ENCODE measurements at places on chromosomes 12 and 14.

- DNase-seq = no peak
Observed at GRCh38 chr12:101599771-101600484, 5.2 kb downstream of the MYBPC1 start.

GRCh38 chr14:82432301-82433105 is 898.9 kb upstream of the SEL1L start:
- no peak for DNase-seq

- peak; percentile 47 for DNase-seq
Observed at GRCh38 chr14:33842299-33842698, 108.6 kb downstream of the EGLN3 start.

- DNase-seq = peak; percentile 80
Observed at GRCh38 chr12:47079468-47079980, at the start of the genes AMIGO2 and PCED1B. AMIGO2 (minus strand) TSS chr12:47079959; CDS start chr12:47079002, 957 bp downstream. PCED1B (plus strand) TSS chr12:47079621; CDS start chr12:47235064, 155,443 bp downstream.

DNA sequence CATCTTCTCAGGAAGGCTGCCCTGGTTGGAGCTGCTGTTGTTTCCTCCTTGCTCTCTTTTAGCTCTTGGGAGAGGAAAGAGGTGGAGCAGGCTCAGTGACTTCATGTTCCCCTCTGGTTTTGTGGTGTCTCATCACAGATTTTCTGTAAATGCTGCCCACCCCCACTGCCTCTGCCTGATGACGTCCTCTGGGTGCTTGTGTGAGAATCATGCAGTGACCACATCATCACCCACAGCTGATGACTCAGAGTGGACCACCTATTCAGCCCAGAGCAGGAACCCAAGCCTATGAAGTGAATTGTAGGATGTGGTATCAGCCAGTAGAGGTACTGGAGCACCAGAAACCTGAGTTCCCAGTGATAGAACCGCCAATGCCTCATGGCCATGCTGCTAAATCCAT is at the start of gene GZMB:
GZMB (minus strand) TSS at position 33 of the 400 bp plus-strand sequence; CDS start at position 3, 30 bp downstream.
- DNase-seq = no peak

GRCh38 chr12:21130998-21131397 is at the start of gene SLCO1B1:
SLCO1B1 (plus strand) TSS chr12:21131194; CDS start chr12:21141575, 10,381 bp downstream.
- no peak for DNase-seq

- peak; percentile 52 for DNase-seq
Observed at GRCh38 chr12:7060353-7060954, at the start of gene C1S. C1S (plus strand) TSS chr12:7060718; CDS start chr12:7061913, 1,195 bp downstream.

DNA sequence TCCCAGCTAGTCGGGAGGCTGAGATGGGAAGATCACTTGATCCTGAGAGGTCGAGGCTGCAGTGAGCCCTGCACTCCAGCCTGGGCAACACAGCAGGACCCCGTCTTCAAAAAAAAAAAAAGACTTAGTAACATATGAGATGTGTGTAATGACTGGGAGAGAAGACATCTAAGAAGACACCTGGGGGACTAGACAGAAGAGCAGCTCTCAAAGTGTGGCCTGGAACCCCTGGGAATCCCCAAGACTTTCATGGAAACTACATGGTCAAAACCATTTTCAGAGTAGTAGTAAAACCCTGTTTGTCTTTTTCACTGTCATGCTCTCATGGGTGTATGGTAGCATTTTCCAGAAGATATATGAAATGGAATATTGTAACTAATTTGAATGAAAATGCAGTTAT is 45.3 kb downstream of the R3HDM2 start:
- DNase-seq = no peak

DNA sequence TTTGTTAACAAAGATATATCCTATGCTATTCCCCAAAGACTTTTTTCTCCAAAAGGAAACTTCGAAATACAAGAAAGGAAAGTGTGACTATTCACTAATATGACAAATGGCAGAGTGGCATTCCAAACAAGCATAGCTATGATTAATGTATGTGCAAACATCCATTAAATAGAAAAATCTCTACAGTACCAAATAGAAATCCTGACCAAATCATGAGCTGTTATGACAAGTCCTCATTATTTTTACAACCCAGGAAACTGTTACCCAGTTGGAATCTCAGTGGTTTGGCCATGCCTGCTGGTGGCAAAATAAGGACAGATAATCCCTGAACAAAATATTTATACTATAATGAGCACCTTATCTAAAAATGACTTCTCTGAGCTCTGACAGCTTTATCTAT is 202.1 kb downstream of the SEC23A start:
- DNase-seq = peak; percentile 81

DNA sequence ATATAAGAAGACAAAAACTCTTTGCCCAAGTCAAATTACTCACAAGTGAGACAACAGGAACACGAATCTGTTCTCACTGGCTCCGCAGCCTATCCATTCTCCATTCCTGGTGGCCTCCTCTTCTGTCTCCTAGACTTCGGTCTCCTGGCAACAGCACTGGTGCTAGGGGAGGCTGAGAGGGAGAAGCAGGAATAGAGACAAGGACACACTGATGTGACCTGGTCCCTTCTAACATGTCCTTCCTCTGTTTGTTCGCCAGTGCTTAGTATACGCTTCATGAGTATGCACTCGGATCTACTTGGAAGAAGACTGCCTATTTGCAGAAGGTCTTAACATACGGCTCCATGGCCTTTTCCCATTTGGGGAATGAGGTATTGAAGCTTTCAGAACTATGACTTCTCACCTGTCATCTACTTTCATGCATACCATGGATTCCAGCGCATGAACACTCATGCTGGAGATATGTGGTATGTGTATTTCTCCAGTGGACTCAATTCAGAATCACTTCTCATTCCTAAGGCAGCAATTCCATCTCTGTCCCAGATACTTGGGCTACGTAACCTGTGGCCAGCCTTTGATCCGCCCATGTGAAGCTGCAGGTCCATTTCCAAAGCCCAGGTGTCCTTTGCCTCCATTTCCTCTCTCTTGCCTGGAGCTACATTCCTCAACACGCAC is 33.9 kb downstream of the BHLHE41 start:
- DNase-seq = no peak

Measured in NCI-H69 (cell line).